ENCODE measurements at places on chromosomes 2 and 18.
A peak's percentile ranks its signal among the peaks of the same experiment; 100 is the strongest.

DNA sequence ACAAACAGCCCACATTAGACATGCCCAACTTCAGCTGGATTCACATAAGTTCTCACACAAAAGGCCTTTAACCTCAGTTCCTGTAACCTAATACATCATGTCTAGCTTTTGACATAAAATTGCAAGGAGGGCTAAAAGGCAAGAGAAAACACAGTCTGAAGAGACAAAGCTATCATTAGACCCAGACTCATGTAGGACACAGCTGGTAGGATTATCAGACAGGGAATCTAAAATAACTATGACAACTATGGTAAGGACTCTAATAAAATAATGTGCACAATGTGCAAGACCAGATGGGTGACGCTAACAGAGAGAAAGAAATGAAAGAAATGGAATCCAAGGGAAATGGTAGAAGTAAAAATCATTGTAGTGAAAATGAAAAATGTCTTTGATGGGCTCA, 643.2 kb upstream of the RAB6C start:
- no peak for DNase-seq

DNA sequence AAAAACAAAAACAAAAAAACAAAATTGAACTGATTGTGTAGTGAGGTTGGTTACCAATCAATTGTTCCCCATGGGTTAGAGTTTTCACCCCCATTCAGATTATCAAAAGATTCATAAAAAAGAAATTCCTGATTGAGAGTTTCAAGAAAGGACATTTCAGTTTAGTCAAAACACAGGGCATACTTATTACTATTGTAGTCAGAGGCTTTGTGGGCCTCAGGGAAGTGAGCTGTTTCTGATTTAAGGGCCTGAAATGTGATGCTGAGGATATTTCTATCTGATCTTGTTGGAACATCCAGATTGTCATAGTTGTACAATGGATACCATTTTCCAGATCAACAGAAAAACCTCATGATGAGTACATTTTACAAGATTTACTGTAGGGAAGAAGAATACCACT, 368.1 kb upstream of the NETO1 start:
- DNase-seq: no peak

DNA sequence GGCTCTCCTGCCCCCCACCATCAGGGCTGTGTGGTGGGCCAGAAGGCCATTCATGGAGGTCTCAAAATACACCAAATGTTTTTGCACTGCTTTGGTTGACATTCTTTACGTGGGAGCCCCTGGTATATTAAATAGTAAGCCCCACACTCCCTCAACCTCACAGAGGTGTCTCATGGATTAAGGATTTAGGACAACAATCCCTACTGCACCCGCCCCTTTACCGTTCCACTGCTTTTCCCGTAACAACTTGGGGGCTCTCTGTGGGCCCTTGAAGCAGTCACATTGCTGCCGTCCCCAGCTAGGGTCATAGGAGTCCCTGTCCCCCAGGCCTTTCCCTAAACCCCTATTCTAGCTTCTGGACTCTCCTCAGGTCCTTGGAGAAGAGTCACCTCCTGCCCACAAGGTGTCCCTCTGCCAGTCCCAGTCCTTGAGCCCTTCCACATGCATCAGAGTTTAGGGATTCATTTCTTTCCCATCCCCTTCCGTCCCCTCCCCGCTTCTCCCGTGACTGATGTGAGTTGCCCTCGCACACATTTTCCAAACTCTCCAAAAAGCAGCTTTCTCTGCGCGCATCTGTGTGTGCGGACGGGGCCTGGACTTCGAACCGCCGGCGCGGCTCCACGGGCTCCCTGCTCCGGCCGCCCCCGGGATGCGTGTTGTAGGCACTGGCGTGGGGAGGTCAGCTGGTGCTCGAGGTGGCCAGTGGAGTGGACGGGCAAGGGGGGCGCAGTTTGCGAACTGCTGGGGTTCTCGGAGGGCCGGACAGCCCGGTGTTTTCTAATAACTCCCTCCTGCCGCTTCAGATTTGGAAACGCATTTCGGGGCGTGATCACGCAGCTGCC, 84.8 kb downstream of the LYPD1 start:
- no peak for DNase-seq

- DNase-seq: no peak
Observed at GRCh38 chr2:37570773-37571586, 100.5 kb downstream of the CDC42EP3 start.

GRCh38 chr18:6624661-6625311, 104.7 kb upstream of the ARHGAP28 start:
- no peak for DNase-seq

DNA sequence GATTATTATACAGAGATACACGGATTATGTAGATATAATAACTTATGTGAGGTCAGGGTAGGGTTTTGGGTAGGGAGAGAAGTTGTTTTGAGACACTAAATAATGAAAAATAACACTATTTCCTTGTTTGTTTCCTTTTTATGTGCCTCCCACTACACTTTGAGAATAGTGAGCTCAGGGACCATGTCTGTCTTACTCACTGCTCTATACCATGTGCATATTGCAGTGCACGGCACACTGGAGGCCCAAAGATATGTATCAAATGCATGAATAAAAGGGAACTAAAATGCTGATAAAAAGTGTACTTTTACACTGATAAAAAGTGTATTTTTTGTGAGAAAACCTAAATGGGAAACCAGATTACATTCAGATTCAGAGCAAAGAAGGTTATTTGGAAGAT, 151.4 kb upstream of the NABP1 start:
- no peak for DNase-seq

GRCh38 chr18:76920974-76921373, 98.6 kb downstream of the ZNF236 start:
- DNase-seq: no peak

DNA sequence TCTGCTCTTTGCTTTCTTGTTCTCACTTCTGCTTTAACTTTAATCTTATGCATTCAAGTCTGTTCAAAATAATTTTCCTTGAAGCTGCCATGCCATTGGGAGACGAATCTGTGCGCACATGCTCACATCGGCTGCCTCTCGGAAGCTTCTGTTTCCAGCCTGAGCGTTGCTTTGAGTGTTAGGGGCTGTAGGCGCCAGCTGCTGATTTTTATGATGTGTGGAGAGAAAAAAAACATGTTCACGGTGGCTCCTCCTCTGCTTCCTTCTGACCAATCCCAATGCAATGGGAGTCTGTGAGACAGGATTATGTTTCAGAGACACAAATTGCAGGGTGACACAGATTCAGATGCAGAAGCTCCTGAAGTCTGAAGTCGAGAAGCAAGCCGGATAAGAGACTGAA, at the start of gene MC4R:
Gene MC4R, minus strand, starts transcription at position 180 of the 400 bp plus-strand sequence. CDS start 426 bp downstream, outside the sequence.
- DNase-seq: no peak

DNA sequence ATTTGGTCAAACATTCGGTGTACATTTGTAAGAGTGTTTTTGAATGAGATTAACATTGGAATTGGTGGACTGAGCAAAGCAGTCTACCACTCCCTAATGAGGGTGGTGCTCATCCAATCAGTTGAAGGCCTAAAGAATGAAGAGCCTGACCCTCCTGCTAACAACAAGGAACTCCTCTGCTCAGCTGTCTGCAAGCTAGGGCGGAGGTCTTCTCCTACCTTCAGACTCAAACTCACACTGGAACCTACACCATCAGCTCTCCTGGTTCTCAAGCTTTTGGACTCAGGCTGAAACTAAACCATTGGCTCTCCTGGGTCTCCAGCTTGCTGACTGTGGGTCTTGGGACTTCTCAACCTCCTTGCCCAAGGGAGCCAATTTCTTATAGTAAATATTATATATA, 55.5 kb upstream of the NPAS2 start:
- no peak for DNase-seq

DNA sequence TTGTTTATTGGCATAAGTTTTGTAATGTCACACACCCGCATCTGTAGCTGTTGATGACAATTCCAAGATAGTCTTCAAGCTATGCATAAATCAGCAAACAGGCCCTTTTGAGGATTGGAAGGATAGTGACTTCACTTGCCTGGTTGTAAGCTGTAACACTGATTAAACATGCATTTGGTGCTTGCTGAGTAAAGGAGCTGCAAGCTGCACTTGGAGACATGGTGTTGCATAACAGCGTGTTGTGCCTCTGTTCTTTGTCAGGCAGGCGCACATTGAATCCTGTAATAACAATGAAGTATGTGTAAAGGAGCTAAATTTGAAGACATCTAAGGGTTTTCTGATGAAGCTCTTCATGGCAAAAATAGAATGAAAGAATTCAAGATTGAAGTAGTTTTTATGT, 68.7 kb upstream of the TTC27 start:
- DNase-seq: no peak

DNA sequence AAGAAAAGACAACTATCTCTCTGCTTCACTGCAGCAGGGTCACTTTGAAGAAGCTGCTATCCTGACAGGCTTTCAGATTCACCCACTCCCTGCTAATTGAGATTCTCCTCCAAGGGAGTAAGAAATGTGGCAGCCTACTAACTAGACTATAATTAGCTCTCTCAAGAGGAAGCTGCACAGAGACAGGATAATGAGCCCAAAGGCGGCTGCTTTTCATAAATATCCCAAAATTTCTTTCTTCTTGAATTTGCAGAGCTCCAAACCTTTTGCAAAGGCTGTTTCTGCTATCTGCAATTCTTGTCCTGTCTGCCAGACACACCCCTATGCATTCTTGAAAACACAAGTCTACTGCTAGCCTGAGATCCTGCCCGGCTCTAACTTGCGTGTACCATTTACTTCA, 54.0 kb upstream of the RNU4ATAC start:
- no peak for DNase-seq

- DNase-seq: no peak
Observed at GRCh38 chr2:134782107-134782506, 56.3 kb upstream of the ACMSD start.

- no peak for DNase-seq
Observed at GRCh38 chr2:219571311-219572236, at the start of gene OBSL1. TSS of gene OBSL1 (minus strand) at chr2:219571539. CDS start at chr2:219571232, 307 bp downstream.

DNA sequence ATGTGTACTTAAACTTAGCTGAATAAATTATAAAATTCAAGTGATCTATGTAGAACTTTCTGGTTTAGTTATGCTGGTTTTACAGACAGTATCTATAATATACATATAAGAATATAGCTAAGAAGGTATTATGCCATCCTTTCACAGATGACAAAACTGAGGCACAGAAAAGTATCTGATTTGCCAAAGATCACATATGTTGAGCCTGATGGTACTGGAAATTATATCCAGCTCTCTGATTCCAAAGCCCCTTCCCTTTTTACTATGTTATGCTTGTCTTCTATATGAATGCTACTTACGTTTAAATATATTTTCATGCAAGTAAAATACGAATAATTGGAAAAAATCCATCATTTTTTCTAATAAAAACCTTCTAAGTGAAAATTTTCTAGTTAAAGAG, 1631.3 kb downstream of the DPP10 start:
- no peak for DNase-seq

DNA sequence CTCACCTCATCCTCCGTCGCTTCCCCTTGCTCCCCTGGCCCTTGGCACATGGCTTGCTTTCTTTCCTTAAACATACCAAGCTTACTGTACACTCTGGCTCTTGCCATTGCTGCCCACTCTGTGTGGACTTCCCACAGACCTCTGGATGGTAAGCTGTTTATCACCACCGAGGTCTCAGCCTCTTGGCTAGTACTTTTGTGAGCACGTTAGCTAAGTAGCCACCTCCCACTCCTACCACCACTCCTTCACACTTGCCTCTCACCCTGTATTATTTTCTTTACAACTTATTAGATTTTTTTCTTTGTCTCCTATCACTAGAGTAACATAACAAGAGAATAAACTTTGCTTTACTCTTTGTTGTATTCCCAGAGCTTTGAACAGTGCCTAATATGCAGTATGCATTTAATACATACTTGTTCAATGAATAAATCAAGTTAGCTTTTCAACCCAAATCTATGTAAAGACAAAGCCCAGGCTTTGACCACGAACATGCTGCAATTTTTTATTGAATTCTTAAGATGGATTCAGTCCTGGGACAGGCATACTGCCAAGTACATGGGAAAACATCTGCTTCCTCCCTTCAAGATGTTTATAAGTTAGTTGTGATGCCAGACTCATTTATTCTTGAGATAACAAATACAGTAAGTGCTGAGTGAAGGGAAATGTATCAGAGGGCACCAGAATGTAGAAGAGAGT, 25.0 kb upstream of the MSGN1 start:
- no peak for DNase-seq

- DNase-seq: no peak
Observed at GRCh38 chr18:45328811-45329210, 286.5 kb upstream of the SLC14A2 start.

DNA sequence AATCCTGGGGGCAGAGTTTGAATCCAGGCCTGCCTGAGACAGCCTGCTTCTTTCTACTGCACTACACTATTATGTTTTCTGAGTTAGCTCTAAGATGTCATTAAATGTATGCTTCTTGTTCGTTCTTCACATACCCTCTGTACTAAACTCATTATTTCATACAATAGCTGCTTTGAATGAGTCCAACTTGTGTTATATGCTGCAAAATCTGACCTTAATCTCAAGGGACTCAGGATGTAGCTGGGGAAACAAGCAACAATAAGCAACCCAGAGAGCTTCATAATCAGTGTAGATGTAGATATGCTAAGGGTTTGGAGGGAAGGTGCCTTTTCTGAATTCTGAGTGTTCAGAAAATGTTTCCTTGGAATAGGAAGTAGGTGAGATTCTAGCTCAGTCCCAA, 14.4 kb downstream of the FMNL2 start:
- no peak for DNase-seq

GRCh38 chr18:69763821-69764220, 183.9 kb downstream of the CD226 start:
- DNase-seq: no peak

GRCh38 chr18:4203568-4204437, 251.3 kb downstream of the DLGAP1 start:
- no peak for DNase-seq

DNA sequence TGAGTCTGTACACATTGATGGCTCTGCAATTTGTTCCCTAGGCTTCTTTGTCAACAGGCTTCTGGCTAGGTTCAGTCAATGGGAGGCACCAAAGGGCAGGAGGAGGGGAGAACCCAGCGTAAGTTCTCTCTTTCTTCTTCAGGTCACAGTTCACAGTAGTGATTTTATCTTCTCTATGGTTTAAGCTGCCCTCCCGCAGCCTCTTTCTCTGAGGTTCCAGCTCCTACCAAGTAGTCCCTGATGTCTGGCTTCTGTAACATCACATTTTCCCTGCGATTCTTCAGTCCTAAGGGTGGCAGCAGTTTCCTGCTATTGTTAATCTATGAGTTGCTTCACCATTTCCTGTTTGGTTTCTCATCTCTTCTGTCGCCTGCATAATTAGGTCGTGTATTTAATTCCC, 107.4 kb downstream of the CPO start:
- peak; percentile 36 for DNase-seq

DNA sequence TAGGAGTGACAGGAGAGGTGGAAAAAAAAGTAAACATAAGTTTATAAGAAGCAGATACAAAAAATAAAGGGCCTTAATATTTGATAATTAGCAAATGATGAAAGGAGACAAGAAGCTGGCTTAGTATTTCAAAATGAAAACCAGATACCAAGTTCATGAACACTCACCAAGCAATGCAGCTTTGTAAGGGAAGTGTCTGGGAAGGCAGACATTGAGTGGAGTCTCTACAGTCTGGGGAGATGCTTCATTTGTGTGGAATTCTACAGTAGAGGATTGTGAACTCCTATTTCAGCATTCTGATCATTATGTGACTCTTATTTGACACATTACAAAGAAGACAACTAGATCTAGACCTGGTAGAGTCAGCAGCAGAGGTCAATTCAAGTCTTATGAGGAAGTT, 1072.7 kb downstream of the DSC3 start:
- DNase-seq: no peak
